ENCODE measurements at places on chromosomes 6 and 20.

DNA sequence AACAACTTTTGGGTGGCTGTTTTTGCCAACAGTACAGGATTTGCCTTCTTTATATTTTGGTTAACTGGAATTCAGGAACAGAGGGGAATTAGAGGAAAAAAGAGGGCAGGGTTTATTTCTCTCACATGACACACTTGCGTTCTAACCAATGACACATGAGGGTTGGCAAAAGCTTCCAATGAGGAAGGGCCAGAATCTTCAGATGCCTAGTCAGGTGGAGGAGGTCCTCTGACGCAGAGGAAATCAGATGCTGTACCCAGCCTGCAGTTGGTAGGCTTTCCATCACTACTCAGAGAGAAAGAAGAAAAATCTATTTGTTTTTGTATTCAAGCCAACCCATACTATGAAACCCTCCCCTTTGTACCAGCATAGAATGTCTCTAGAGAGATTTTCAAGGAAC is 20.8 kb downstream of the TM9SF4 start:
- no peak for DNase-seq

DNA sequence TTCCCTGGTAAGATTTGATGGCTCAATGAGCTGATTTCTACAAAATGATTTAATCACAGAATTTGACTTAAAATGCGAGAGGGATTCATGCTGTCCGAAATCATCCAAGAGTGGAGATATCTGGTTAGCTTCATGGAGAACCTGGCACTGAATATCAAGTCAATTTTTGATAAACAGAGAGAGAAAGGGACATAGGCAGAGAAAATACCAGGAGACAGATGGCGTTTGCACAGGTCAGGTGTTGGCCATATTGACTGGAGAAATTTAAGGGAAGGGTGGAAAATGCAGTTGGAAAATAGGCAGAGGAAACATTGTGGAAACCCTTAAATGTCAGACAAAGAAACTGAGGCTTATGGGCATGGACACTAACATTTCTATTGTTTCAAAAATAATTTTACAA is 47.0 kb downstream of the BCAS1 start:
- no peak for DNase-seq

- no peak for DNase-seq
Observed at GRCh38 chr20:10780901-10781300, 107.1 kb upstream of the JAG1 start.

DNA sequence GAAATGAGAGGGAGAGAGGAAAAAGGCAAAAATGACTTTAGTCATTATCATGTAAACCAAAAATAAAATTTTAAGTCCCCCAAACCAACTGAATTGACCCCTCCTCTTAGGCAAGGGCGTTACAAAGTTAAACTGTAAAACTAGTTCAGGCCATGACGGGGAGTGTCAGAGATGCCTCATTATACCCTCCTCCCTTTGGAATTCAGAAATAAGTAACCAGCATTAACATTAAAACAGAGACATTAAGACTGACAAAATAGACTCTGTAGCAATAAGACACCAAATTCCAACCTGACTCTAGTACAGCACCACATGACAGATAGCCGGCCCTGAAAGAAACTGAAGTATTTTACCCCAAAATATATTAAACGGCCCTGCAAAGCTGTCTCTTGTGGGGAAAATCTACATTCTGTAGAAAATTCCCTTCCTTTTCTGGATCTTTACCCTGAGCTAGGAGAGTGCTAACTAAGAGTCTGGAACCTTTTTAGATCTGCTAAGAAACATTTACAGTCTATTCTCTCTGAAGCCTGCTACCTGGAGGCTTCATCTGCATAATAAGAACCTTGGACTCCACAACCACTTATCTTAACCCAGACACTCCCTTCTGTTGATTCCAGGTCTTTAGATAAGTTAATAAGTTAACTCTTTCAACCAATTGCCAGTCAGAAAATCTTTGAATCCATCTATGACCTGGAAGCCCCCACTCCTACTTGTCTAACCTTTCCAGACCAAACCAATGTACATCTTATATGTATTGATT is 150.7 kb downstream of the PKHD1 start:
- no peak for DNase-seq

DNA sequence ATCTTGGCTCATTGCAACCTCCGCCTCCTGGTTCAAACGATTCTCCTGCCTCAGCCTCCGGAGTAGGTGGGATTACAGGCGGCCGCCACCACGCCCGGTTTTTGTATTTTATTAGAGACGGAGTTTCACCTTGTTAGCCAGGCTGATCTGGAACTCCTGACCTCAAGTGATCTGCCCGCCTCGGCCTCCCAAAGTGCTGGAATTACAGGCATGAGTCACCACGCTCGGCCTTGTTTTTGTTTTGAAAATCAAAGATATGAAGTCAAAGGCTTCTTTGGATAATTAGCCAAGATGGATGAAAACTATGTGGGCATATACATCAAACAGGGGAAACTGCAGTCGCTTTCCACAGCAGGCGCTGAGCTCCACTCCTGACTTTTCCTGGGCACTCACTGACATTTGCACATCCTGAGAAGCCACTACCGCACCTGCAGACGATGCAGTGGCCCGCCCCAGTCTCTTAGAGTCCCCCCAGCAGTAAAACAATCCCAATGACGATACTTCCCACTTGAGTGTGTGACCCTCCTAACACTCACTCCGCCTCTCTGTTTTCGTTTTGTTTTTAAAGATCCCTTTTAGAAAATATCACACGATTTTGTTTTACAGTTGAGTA is 44.1 kb downstream of the GJA1 start:
- DNase-seq, result no peak

DNA sequence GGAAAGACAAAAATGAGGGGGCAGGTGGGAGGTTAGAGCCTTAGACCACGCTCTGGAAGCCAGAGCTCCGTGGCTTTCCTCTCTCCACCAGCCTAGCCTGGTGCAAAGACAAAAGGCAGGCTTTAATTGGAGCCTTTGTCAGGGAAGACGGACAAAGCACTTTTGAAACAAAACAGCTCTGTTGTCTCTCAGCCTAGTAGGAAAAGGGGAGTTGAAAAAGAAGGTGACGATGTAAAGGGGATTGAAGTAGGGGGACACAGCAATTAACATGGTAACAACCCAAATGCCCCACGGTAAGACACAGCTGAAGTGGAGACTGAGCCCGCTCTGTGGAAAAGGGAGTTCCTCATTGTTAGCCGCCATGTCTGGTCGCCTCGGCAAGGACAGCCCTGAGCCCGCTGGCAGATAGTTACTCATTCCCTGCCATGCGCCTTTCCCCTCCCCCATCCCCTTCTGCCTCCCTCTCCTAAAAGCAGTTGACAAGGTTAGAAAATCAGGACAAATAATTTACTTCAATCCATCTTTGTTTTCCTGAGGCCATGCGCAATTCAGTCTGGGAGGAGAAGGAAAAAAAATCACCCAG is 93.0 kb downstream of the TCP11 start:
- no peak for DNase-seq

DNA sequence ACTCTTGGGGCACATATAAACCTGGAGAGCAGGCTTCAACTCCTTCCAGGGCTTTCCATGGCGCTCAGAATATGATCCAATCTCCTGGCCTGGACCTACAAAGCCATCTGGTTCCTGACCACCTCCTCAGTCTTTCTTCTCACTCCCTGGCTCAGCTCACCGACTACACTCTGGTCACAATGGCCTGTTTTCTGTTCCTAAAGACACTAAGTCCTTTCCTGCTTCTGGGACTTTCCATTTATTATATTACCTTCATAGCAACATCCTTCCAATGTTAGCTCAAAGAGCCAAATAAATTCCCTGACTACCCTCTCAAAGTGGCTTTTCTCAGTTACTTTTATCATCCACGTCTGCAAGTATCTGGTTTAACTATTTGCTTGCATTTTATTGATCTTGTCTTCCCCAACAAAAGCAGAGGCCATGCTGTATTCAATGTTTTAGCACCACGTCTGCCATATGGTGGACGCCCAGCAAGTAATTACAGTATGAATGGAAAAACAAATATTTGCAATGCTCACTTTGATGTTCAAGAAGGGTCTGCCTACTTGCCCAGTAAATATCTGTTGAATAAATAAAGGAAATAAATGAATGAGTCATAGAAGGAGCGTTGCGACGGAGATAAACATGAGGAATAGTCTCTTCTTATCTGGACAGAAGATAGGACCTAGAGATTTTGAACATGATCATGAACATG is 328.4 kb downstream of the ESR1 start:
- no peak for DNase-seq

DNA sequence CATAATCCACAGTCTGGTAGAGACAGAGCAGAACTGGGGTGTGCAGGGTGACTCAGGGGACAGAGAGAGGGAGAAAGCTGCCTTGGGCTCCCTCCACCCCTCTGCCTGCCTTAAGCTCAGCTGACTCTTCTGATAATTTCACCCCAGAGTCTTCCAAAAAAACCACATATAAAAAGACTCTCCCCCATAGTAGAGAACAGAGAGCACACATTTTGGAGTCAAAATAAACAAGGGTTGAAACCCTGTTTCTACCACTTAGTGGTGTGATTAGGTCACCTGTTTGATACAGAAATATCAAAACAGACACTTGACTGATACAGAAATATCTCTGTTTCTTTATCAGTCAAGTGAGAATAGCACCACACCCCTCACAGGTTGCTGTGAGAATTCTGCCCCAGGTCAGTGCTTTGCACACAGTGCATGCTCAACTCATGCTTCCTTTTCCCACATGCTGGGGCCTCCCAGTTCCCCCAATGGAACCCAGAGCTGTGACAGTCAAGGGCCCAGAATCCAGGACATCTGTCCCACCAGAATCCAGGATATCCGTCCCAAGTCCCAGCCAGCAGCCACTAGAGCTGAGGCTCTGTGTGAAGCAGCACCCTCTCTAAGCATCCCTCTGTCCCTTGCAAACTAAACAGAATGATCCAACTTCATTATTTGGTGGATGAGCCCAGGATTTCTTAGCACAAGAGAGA is 1.2 kb downstream of the TREML2 start:
- DNase-seq, result no peak

DNA sequence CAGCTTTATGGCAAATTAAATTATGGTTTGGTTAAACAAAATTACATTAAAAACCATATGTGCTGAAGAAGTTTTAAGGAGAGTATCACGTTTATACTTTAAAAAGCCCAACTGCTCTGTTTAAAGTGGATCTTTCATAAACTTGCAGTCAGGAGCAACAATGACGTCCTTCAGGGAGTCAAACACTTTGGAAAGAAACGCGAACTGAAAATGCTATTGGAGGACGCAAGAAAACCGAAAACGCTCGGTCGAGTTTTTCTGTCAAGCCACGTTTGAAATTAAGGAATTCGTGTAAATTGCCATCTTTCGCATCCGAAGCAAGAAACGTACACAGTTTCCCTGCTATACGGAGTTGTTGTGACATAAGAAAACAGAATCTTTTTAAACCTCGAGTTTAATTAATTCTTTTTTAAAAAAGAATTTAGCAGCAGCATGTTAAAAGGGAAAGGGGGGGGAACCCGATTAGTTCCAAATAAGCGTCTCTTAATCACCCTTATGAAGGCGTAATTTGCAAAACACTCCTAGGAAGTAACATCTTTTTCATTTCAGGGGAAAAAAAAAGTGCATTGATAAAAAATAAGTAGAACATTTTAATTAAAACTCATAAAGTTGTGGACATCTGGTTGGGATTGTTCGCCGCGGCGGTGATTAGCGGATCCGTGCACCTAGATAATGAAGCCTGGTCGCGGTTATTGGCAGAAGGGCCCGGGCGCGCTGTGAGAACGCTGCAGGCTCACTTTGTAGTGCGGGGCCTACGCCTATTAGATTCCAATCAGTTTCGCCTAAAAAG is 295.4 kb downstream of the TFAP2C start:
- DNase-seq, result no peak

- no peak for DNase-seq
Observed at GRCh38 chr6:40387127-40387870, 199.9 kb downstream of the LRFN2 start.

DNA sequence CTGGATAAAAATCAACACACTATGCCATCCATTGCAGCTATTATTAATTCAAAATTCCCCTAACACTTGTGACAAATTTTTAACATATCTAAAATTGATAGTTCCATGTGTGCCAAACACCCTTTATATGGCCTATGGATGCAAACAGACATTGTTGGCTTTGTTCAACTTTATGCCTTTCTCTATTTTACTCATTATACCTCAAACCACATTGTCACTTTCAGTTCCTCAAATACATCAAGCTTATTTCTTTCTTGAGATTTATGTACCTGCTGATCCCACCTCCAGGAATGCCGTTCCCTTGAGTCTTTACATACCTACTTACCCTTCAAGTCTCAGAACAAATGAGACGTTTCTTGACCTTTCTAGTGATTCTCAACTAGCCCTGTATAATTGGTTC is 193.5 kb upstream of the PLN start:
- no peak for DNase-seq

DNA sequence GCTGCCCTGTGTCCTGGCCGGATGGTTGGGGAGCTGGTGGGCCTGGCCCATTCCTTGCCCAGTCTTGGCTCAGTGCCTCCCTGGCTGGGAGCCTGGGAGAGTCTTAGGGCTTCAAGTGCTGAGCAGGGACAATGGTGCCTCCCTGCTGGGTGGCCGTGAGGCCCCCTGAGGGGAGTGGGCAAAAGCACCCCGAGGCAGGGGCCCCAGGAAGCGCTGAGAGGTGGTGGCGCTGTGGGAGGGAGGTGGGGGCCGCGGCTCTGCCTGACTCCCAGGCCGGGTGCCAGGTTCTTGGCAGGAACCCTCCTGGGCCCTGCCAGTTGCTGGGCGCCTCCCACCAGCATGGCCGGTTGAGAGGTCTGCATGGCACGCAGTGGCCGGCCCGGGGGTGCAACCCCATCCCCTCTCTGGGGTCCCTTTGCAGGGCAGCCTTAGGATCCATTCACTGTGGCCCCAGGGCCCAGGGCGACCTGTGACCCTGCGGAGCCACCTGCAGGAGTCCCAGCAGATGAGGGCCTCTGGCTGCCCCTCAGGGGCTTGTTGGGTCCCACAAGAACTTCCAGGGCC is 9.2 kb upstream of the RPS21 start:
- no peak for DNase-seq

DNA sequence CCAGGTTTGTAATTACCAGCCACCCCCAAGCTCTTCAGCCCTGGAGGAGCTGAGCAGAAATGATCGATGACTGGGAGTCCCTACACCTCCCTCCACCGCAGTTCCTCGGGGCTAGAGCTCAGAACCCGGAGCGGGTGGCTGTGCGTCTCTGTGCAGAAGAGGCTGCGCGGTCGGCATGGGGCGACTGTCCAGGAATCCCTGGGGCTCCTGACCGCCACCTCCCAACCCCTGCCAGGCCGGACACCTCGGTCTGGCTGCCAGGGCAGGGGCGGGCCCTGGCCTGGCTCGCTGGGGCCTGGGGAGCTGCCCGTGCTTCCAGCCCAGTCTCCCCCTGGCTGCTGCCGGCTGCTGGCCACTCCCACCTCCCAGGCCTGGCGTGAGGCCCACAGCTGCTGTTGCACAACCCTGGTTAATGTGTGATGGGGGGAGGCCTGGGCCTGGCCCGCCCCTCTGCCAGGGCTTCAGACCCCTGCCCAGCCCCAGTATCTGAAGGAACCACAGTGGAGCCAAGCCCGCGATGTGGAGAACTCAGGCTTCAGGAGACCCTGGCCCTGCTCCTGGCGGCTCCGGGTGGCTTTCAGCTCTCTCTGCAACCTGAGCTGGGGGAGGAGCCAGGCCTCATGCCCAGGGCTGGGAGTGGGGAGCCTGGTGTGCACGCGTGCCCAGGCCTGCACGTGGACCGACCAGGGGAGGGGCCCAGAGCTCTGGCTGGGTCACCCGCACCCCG is 1.2 kb downstream of the SLC2A4RG start:
- no peak for DNase-seq
